Midbrain (tissue), 1 donor: ENCODE measurements at places on chromosomes 11 and 22.

DNA sequence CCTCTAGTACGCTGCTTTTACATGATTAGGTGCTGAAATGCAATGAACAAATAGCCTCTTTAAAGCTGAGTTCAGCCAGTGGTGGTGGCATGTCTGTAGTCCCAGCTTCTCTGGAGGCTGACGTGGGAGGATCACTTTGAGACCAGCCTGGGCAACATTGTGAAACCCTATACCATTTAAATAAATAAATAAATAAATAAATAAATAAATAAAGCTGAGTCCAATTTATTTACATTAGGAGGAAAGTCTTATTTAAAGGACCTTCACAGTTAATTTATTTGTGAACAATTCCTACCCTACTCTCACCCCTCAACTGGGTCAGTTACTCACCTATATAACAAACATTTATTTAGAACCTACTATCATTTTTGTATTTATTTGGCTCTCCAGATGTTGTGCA is 4.8 kb upstream of the CHRDL2 start:
- DNase-seq = no peak

- DNase-seq = no peak
These were observed 382.5 kb upstream of the KIRREL3 start for GRCh38 chr11:127383026-127383425.

GRCh38 chr11:110438017-110438416 is 8.3 kb downstream of the FDX1 start:
- DNase-seq = no peak

- no peak for DNase-seq
These were observed 18.6 kb upstream of the WNT7B start for GRCh38 chr22:45995405-45996101.

DNA sequence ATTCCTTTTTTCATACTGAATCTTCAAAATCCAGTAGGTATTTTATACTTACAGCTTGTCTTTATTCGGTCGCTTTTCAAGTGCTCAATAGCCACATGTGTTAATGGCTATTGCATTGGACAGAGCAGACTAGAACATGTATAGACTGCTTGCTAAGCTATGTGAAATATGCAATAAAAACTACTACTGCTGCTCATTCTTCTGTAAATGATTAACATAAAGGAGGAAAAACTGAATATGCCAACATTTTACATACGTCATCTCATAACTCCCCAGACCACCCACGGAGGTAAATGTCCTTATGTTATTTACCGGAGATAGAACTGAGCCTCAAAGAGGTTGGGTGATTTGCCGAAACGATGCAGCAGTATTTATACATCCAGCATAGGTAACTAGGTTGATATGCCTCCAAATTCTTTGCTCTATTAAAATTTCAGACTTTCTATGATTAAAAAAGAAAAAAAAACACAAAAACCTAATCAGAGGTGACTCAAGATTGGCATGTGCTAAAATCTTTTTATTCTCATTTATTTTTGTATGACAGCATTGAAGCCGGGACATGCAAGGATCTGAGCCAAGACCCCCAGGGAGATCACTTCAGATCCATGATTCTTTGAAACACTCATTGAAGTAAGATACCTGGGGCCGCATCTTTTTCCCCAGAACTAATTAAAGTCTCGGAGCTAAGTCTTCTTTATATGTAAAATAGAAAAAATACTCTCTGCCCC is 78.5 kb upstream of the OR5AK2 start:
- DNase-seq = no peak

- no peak for DNase-seq
These were observed 350.6 kb downstream of the TENM4 start for GRCh38 chr11:79090191-79090705.

GRCh38 chr11:112150517-112150916 is 13.4 kb downstream of the IL18 start:
- DNase-seq = peak; percentile 44

- DNase-seq = peak; percentile 19
These were observed 14.5 kb downstream of the ACP2 start for GRCh38 chr11:47233989-47234668.

DNA sequence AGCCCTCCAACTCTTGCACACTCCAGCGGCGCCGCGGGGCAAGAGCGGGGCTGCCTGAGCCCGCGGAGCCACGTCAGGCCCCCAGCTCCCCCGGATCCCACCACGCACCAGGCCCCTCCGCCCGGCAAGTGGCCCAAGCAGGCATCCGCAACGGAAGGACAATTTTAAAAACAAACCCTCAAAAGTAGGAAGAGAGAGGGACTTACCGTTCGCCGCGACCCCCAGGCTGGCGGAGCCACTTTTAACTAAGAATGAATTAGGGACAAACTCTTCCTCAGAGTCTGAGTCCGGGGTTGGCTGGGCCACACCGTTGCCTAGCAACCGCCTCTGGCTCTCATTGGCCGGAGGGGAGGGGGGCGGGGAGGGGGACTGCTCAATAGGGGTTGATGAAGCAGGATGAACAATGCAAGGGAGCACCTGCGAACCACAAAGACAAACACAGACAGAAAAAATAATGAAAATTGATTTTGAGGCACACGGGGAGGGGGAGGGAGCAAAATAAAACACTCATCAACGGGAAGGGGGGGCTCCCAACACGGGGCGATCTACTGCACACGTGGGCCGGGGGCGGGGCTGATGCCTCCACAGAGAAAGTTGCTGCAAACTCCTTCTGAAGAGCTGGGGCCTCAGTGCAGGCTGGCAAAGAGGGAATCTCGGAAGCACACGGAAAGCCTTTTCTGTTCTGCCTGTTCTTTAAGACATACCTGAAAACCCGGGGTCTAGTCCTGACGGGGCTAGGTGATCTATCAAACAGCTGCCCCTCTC is 387.5 kb upstream of the NARS2 start:
- peak; percentile 53 for DNase-seq
